Transverse colon (tissue), 4 donors: ENCODE measurements at places on chromosomes 12 and 14. TPM values are rescaled to one million over a fixed set of nuclear protein-coding genes. Genes with fewer than 3 reads are reported as not detected.

Gene TEX52
- not detected for total RNA-seq

GRCh38 chr12:8069582-8069981 is 3.4 kb upstream of the C3AR1 start:
- no peaks in the 10 kb centered on the region for H3K4me1 ChIP-seq
- H3K27ac ChIP-seq = peak overlapping the region; percentile 17
- no peak overlapping the region for H3K4me3 ChIP-seq
- H3K27me3 ChIP-seq = no peaks in the 10 kb centered on the region

DNA sequence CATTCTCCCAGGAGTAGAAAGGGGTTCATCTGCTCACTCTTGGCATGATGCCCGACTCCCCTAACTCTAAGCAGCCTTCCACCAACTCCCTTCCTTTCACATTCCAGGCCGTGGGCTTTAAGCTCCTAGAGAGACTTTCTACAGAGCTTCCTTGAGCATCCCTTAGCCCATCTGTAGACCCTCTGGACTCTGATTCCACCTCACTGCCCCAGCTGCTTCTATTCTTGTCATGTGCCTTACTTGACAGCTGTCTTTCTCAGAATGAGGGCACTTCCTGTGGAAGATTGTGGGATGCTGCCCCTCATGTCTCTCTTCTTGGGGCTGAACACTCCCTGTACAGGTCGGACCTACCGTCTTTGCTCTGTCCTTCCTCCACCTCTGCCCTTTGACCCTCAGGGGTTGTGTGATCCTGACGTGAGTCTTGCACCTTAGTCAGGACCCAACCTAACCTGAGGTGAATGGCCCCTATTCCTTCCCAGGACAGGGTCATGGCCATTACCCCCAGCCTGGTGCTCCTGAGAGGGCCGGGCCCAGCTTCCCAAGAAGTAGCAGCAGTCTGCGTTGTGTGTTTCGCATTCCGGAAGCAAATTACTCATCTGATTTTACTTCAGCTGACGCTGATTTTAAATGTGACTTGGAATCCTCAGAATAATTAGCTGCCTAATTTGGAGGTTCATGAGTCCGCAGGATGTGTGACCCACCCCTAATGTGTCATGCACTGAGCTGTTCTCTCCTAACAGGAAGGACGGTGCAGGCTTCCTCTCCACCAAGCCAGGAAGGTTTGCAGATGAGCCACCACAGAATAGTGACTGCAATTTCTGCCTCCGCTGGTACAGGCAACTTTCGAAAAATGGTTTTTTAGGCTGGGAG is 2.7 kb upstream of the GALNT6 start:
- no peaks in the 10 kb centered on the region for H3K36me3 ChIP-seq
- DNase-seq = peak; percentile 28
- peaks cover 7% of the 10 kb centered on the region for H3K27me3 ChIP-seq
- peaks cover 28% of the 10 kb centered on the region for H3K4me1 ChIP-seq

GRCh38 chr12:32217354-32218310 is 111.0 kb downstream of the BICD1 start:
- no peaks in the 10 kb centered on the region for H3K27me3 ChIP-seq
- H3K4me3 ChIP-seq = no peak overlapping the region
- peak; percentile 8 for DNase-seq
- no peaks in the 10 kb centered on the region for H3K36me3 ChIP-seq
- no peak overlapping the region for H3K27ac ChIP-seq

DNA sequence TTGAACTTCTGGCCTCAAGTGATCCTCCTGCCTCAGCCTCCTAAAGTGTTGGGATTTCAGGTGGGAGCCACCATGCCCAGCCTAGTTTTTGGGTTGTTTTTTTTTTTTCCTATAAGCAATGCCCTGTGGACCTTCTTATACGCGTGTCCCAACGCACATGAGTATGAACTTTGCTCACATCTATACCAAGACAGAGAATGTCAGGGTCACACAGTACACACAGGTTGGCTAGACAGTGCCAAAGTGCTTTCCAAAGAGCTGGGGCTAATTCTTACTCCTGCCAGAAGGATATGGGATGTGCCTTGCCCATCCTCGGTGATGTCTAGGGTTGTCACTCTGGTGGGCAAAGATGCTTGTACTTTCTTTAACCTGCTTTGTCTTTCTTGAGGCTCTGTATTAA is 7.6 kb upstream of the CCDC85C start:
- no peaks in the 10 kb centered on the region for H3K4me1 ChIP-seq
- H3K27me3 ChIP-seq = peaks cover 2% of the 10 kb centered on the region
- no peaks in the 10 kb centered on the region for H3K36me3 ChIP-seq
- no peak for DNase-seq
- no peak overlapping the region for H3K27ac ChIP-seq

GRCh38 chr12:69981881-69982475 is 157.0 kb downstream of the MYRFL start:
- no peaks in the 10 kb centered on the region for H3K36me3 ChIP-seq
- H3K27me3 ChIP-seq = no peaks in the 10 kb centered on the region
- H3K4me1 ChIP-seq = no peaks in the 10 kb centered on the region
- no peak overlapping the region for H3K27ac ChIP-seq

GRCh38 chr14:50447461-50447860 is 50.8 kb upstream of the CDKL1 start:
- no peaks in the 10 kb centered on the region for H3K27me3 ChIP-seq
- no peak overlapping the region for H3K27ac ChIP-seq
- no peak overlapping the region for H3K4me3 ChIP-seq
- peaks cover 75% of the 10 kb centered on the region for H3K36me3 ChIP-seq
- no peak for DNase-seq
- H3K4me1 ChIP-seq = no peaks in the 10 kb centered on the region

GRCh38 chr12:16389594-16389993 is 42.1 kb downstream of the MGST1 start:
- H3K27ac ChIP-seq = no peak overlapping the region
- H3K4me1 ChIP-seq = peaks cover 7% of the 10 kb centered on the region
- H3K27me3 ChIP-seq = no peaks in the 10 kb centered on the region
- no peaks in the 10 kb centered on the region for H3K36me3 ChIP-seq
- H3K4me3 ChIP-seq = no peak overlapping the region

GRCh38 chr12:9763025-9763424 is 2.3 kb upstream of the CD69 start:
- H3K36me3 ChIP-seq = no peaks in the 10 kb centered on the region
- H3K27ac ChIP-seq = no peak overlapping the region
- H3K4me1 ChIP-seq = peaks cover 4% of the 10 kb centered on the region
- no peak overlapping the region for H3K4me3 ChIP-seq
- no peak for DNase-seq
